ENCODE measurements at places on chromosomes 12 and 14.

DNA sequence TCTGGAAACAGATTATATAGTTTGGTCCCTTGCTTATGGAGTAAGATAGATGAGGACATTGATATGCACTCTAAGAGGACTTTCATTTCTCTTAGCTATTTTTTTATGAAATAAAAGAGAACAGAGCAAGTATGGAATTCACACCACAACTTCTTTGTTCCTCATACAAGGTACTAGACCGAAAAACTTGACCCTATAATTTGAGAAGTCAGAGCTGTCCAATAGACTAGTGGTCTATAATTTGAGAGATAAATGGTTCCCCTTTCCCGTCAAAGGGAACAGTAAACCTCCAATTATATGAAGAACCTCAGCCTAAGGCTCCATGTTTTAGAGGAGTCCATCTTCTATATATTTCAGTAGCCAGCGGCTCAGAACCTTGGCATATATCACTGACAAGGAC lies 58.5 kb upstream of the HIF1A start:
- DNase-seq = no peak

DNA sequence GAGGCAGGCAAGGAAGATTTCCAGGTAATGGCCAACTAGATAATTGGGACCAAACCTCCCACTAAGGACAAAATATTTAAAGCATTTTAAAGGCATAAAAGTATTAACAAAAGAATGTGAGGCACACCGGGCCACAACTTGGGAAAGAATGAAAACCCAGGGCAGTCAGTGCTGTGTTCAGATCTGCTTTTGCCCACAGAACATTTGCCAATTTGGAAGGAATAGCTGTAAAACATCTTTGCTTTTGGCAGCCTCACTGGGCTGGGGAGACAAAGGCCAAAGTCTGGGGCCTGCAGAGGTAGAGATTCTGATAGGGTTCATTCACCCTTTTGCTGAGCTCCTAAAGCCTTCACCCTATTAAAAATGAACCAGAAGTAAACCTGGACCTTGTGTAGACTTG lies 82.3 kb downstream of the SYNE3 start:
- no peak for DNase-seq

DNA sequence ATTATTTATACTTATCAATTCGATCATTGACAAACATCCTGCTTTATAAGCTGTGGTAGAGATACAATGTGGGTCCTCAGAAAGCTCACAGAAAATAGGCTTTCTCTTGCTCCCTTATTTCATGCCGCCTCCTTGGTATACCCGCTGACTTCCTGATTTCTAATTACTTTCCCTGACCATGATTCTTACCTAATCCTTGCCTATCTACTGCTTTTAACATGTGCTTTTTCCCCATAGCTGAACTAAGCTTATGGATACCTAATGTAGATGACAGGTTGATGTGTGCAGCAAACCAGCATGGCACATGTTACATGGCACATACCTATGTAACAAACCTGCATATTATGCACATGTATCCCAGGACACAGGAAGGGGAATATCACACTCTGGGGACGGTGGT lies 65.1 kb downstream of the ITPR2 start:
- no peak for DNase-seq

- DNase-seq = no peak
Measured at GRCh38 chr12:65263777-65264176, 14.7 kb upstream of the MSRB3 start.

DNA sequence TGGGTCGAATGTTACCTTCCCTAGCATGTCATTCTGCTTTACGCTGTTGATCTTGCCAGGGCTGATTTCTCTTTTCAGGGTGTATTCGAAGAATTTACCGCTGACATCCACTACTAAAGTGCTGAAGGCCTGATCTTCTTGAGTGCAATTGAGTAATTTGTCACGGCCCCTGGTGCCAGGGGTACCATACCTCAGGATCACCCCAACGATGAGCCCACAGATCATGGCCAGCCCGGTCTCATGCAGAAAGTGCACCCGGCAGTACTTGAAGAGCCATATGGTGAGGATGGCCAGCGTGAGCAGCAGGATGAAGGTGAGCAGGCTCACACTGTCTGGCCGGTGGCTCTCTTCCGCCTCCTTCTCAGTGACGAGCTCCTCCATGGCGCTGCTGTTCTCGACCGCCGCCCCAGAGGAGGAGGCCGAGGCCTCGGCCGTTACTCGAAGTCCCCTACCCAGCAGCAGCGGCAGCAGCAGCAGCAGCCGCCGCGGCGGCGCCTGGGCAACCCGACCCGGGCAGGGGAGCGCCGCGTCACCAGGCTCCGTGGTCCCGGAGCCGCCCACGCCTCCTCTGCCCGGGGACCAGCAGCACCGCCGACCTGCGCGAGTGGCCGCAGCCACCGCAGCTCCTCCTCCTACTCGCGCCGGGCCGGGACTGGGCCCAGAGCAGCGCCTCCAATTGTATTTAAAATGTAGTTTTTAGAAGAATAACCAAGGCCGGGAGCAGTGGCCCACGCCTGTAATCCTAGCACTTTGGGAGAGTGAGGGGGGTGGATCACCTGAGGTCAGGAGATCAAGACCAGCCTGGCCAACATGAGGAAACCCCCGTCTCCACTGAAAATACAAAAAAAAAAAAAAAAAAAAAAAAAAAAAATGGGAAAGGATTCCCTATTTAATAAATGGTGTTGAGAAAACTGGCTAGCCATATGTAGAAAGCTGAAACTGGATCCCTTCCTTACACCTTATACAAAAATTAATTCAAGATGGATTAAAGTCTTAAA lies 58.5 kb upstream of the TMPO start:
- DNase-seq = no peak

DNA sequence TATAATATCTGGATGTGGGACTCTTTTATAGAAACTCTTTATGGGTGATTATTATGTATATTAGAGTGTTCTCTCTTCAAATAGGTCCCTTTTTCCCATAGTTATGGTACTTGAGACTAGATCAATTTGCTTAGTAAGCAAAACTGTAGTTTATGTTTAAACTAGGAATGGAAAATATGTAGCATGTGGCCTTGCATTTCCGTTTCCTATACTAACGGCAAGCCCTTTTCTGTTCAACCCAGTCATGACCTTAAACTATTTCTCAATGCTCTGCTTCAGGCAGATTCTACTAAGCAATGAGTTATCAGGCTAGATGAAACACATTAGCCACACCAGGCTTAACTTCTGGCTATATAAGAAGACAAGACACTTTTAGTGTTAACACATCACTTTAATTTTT lies 84.6 kb downstream of the OTOGL start:
- no peak for DNase-seq

DNA sequence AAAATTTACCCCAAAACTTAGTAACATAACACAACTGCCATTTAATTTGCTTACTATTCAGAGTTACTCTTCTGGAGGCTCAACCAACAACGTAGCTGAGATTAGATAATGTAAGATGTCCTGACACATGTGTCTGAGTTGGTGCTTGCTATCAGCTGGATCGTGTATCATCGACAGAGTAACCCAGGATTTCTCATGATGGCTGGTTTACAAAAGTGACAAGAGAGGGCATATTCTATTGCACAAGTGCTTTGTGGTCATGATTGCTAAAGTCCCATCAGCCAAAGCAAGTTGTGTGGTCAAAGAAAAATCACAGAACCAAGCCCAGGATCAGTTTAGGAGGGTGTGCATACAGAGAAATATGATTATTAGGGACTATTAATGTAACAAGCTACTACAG lies 73.4 kb downstream of the CAPZA3 start:
- no peak for DNase-seq

- no peak for DNase-seq
Measured at GRCh38 chr14:102798926-102799325, 21.7 kb downstream of the TRAF3 start.

DNA sequence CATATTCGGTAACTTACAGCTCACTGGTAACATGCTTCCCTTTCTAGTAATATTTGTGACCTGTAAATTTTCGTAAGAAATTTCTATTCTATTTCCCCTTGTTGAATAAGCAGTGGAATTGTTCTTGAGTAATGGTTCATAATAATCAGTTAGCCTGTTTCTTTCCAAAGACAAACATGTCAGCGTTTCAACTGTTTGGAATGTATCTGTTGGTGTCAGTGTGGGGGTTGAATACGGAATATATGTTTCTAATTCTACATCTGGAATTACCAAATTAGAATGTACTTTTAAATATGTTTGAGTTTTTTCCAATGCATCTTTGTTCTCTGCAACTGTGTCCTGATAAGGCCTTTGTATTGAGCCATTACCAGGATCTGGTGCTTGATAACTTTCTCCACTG lies 2.0 kb downstream of the BBS10 start:
- DNase-seq = no peak

DNA sequence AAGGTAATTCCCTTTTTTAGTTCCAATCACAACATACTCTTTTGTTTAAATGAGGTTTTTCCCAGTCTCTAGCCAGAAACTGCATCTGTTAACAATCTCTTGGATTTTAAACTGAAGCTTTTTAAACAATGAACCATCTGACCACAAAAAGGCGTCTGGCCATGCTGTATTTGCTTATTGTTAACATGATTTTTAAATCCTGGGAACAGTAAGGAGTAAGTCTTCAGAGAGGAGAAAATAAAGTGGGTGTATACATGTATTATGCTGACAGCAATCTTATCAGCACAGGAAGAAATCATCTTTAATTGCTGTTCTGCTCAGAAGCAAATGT lies 106.2 kb downstream of the DAAM1 start:
- no peak for DNase-seq

GRCh38 chr12:94100211-94100627 lies 48.2 kb upstream of the PLXNC1 start:
- DNase-seq = no peak
